ENCODE measurements at places on chromosomes 2 and 18. TPM values are rescaled to one million over a fixed set of nuclear protein-coding genes. Genes with fewer than 3 reads are reported as not detected.
A peak's percentile ranks its signal among the peaks of the same experiment; 100 is the strongest.

- DNase-seq = no peak
Observed at GRCh38 chr2:62250239-62250638, 54.3 kb downstream of the B3GNT2 start.

DNA sequence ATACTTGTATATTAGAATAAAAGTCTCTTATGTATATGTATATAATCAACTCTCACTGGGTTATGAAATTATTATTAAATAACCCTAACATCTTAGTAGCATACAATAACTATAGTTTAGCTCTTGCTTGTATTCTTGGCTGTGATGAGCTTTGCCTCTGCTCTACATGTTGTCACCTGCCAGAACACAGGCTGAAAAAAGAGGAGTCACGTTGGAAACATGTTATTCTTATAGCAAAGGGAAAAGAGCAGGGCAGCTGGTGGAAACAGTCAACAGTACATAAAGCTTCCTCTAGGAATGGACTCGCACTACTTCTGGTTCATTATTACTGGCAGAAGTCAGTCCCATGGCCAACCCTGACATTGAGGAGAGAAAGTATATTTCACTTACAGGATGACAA, 362.0 kb upstream of the KYNU start:
- no peak for DNase-seq

- DNase-seq = no peak
Observed at GRCh38 chr18:49016648-49017539, 66.1 kb upstream of the SMAD7 start.

- no peak for DNase-seq
Observed at GRCh38 chr2:127386246-127386645, 1.5 kb downstream of the MAP3K2 start.

- DNase-seq = no peak
Observed at GRCh38 chr2:40103163-40103562, 324.1 kb upstream of the THUMPD2 start.

- no peak for DNase-seq
Observed at GRCh38 chr2:222423632-222424275, 589 bp upstream of the SGPP2 start.

GRCh38 chr18:54829856-54830255, 1.6 kb downstream of the RAB27B start:
- DNase-seq = no peak

DNA sequence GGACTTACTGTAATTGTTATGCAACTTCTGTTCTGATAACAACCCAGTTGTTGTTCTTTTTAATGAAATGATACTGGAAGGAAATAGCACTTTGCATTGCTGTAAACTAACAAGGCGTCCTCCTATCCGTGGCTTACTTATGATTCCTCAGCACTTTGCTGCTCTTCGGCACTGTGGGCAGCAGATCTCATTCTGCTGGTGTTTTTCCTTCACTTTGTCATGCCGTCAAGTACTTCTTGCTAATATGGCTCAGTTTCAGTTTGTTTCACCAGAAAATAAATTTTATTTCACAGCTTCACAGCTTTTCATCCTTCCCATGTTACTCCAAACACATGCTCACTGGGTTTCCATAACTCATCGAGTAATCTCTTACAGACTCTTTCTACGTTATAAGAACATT, 289.3 kb downstream of the MEIS1 start:
- DNase-seq = no peak

- DNase-seq = no peak
Observed at GRCh38 chr18:1658908-1659566, 754.4 kb downstream of the ADCYAP1 start.

DNA sequence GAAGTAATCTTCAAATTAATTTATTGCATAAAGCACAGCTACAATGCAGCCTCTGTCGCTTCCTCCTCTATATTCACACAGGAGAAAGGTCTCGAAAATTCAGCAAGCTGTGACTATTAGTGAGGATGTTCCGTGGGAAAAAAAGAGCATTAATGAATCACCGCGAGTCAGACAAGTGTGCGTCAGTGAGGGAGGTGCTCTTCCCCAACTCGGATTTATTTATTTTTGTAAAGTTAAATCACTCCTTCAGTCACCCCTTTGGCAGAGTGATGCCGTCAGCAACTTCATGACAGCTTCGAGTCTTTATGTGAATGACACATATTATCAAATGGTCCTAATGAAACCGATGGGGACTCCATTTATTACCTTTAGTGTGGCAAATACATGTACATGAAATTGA, 648.9 kb upstream of the SALL3 start:
- no peak for DNase-seq

DNA sequence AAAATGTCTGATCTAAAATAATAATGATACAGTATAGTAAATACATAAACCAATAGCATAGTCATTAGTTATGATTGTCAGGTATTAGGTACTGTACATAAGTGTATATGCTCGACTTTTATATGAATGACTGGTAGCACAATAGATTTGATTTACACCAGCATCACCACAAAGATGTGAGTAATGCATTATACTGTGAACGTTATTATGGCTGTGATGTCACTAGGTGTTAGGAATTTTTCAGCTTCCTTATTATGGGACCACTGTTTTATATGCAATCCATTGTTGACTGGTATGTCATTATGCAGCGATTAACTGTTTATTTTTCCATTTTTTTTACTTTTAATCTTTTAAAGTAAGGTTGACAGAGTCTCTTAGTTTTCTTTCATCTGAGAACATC, 23.7 kb downstream of the ATP9B start:
- DNase-seq = no peak

DNA sequence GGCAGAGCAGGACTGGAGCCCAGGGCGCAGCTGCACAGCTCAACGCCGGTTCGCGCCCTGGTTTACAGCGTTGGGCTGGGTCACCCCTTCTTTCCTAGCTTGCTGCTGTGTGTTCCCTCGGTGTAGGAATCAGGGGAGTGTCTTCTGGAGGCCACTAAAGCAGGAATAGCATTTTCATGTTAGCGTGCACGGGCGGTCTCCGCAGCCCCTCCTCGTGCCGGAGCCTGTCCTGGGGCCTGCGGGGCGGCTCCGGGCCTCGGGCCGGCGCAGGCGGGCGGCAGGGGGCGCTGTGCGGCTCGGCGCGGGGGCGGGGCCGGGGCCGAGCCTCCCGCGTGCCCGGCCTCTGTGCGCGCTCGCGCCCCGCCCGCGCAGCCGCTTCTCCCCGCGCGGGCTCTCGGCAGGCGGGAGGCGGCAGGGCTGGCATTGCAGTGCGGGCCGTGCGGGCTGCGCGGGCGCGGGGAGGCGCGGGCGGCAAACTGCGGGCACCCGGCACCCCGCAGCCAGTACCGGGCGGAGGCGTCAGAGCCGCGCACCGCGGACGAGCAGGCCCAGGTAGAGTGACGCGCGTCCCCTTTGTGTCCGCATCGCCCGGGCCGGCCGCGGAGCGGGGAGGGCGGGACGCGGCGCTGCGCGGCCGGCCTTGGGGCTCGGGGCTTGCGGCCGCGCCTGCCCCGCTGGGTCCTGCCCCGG, at the start of gene RNF144A:
TSS of gene RNF144A (plus strand) at position 342 of the 690 bp plus-strand sequence. CDS start 79,515 bp downstream, outside the sequence.
- DNase-seq = peak; percentile 88

MPP4 gene
- not detected for total RNA-seq

NT5C1B gene
- not detected for total RNA-seq

ELOA2 gene
- not detected for total RNA-seq

RAB6C gene
- total RNA-seq = 0.16 TPM

DTNB gene
- 3.3 TPM for total RNA-seq

CPLX4 gene
- total RNA-seq = not detected
